NCI-H82 (cell line): ENCODE measurements at places on chromosomes 2 and 18.
A peak's percentile ranks its signal among the peaks of the same experiment; 100 is the strongest.

- DNase-seq = peak; percentile 68
Measured at GRCh38 chr18:70322928-70323327, 34.1 kb downstream of the SOCS6 start.

DNA sequence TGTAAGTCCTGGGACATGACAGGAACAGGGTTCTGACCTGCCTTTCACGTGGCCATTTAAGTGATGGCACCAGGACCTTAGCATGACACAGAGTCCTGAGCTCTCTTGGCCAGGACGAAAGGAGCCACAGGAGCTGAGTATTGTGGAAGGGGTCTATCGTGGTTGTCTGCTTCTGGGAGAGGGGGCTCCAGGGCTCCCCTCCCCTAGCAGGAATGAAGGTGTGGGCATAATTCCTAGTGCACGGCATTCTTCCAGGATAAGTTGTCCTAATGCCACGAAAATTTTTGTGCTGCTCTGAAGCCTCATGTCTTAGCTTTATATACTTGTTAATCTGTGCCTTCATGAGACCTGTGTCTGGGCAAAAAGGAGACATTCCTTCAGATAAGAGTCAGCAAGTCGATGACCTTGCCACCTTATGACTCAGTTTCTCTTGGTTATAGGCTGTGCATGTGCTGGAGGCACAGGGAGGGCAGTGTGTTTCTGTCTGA lies 17.1 kb downstream of the GATA6 start:
- DNase-seq = no peak

DNA sequence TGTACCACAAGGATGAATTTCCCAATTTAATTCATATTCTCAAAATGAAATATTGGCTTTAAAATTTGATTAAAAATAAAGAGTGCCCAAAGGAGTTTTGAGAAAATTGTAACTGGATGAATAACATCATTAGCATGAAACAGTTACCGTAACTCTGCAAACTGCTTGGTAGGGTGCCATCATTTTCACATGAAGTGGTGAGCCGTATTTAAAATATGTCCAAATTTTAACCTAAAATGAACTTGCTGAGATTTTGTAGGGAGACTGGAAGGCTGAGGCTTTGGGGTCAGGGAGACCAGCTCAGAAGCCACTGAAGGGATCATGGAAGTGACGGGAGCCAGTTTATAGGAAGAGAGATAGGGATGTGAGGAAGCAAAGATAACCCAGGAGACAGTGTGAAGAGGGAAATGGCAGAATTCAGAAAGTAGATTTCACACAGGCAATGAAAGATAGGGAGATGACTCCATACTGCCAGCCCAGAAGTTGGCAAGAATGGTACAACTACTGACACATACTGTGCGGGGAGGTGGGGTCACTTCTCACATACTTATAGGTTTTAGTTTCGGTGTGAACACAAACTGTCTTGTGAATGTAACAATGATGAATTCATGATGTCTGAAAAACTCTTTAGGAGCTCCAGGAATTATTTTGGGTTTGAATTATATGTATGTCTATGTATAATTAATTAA lies 53.8 kb downstream of the EFEMP1 start:
- DNase-seq = no peak

- DNase-seq = peak; percentile 88
Measured at GRCh38 chr2:12716032-12716281, 779 bp upstream of the TRIB2 start.

DNA sequence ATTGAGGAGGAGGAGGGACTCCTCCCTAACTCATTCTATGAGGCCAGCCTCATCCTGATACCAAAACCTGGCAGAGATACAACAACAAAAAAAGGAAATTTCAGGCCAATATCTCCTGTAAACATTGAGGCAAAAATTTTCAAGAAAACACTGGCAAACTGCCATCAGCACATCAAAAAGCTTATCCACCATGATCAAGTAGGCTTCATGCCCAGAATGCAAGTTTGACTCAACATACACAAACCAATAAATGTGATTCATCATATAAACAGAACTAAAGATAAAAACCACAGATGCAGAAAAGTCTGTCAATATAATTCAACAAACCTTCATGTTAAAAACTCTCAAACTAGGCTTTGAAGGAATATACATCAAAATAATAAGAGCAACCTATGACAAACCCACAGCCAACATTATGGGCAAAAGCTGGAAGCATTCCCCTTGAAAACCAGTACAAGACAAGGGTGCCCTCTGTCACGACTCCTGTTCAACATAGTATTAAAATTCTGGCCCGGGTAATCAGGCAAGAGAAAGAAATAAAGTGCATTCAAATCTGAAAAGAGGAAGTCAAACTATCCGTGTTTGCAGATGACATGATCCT lies 1014.3 kb downstream of the CBLN2 start:
- no peak for DNase-seq

DNA sequence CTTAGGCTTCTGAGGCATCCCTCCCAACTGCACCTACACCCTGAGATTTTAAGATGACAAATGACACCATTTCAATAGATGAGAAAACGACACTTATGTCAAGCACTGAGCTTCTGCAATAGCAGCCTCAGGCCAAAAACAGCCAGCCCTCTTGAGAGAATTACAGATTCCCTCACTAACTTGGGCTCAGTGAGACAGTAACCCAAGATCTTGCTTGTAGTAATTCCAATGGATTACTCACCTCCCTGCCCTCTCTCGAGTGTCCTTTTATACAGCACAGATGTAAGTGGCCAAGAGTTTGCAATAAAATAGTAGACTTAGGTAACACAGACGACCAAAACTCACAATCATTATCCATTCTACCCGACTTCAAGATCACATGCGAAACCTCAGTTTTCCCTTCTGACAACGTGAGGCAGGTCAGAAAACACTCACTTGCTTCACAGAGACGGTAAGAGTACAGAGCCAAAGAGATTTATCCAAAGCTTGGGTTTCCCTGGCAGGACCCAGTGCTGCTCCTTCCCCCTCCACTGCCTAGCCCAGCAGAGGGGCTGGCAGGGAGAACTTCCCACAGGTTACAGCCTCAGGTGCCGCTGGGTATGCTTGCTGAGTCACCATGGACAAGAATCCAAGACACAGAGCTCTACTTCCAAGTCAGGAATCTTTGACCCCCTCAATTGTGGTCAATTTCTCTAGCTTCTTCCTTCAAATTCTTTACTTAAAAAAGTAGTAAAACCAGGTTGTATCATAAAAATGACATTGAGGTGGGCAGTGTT lies 181.4 kb downstream of the MYO5B start:
- DNase-seq = no peak

- DNase-seq = peak; percentile 52
Measured at GRCh38 chr2:61471905-61472805, 1.3 kb upstream of the USP34 start.

GRCh38 chr18:44835703-44836102 lies 155.0 kb downstream of the SETBP1 start:
- DNase-seq = no peak

GRCh38 chr18:29378651-29379136 lies 1201.8 kb upstream of the CDH2 start:
- no peak for DNase-seq

GRCh38 chr2:56534321-56534720 lies 350.5 kb downstream of the CCDC85A start:
- DNase-seq = no peak

DNA sequence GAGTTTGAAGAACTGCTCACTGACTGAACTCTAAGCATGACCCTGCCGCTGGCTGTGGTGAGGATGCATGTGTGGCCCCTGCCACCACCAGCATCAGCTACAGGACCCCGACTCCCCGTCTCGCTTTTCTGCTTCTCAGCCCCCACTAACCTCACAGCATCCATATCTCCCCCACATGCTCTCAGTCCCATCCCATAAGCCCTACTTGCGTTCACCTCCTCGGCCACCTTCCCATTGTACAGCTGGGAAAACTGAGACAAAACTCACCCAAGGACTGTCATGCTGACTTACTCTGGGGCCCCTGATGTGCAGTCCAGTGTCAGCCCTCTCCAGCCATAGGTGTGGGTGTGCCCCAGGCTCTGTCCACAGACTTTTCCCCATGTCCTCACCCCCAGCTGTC lies 104.2 kb upstream of the SH3BP4 start:
- no peak for DNase-seq

GRCh38 chr18:36522509-36522908 lies 225.0 kb downstream of the FHOD3 start:
- DNase-seq = no peak

GRCh38 chr2:222318026-222318711 lies 19.4 kb upstream of the PAX3 start:
- peak; percentile 74 for DNase-seq

- DNase-seq = no peak
Measured at GRCh38 chr2:12044857-12045256, 298.4 kb downstream of the LPIN1 start.

DNA sequence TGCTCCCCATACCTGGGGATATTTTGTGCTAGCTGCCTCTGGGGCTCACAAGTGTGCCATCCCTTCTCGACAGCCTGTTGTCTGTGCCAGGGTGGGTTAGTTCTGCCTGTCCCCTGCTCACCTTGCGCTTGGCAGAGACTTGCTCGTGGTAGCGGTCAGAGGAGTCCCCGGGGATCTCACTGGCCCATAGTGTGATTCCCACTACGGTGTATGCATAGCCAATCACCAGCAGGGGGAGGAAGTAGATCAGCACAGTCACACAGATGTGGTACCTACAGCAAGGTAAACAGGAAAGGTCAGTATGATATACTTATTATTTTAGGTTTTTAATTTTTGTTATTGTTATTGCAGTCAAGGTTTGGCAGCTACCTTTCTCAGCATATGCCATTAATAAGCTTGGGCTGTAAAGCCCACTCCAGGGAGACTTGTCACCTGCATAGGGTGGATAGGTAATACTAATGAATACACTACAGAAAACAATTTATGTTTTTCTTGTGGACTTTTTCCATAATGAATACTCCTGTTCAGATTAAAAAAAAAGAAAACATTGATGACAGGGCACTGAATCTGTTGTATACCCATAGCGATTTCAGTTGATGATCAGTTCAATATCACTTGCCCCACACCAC lies 95.2 kb downstream of the POLE4 start:
- DNase-seq = peak; percentile 76

GRCh38 chr18:43115076-43115921 lies at the start of gene RIT2:
Gene RIT2, minus strand, starts transcription at chr18:43115685.
- no peak for DNase-seq
